ENCODE measurements at places on chromosomes 3 and 15.

- DNase-seq: no peak
Observed at GRCh38 chr15:85477730-85478129, 97.3 kb downstream of the AKAP13 start.

DNA sequence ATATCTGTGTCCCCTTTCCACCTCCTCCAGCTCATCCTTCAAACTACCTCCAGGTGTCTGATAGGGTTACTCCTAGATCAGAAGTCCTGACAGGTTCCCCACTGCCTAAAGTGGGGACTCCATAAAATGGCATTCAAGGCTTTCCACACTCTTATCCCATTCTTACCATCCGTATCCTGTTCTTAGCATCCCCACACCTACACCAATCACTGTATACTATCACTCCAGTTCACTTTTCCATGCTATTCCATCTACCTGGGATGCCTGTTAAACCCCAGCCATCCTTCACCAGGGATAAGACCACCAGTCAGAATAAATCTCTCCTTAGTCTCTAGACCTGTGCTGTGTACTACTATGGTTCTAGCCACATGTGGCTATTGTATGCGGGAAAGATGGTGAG is 19.1 kb downstream of the SSR3 start:
- no peak for DNase-seq

GRCh38 chr3:158127250-158128219 is 17.6 kb downstream of the RSRC1 start:
- DNase-seq: no peak

DNA sequence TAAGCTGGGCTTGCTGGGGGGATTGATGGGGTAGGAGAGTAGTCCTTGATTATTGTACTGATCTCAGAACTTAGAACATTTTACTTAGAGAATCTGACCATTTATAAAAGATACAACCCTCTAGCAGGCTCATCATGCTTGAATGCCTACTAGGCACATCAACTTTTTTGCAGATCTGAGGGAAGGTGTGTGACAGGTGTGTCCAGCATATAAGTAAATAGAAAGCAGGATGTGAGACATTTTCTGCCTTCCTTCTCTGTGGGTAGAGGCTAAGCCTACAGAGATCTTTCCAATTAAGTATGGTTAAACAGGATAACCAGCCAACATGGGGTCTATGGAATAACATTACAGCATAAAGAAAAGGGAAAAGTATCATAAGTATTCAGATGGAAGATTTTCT is 159.1 kb downstream of the AKAP13 start:
- no peak for DNase-seq

- no peak for DNase-seq
Observed at GRCh38 chr15:40048211-40048792, 9.3 kb upstream of the SRP14 start.

DNA sequence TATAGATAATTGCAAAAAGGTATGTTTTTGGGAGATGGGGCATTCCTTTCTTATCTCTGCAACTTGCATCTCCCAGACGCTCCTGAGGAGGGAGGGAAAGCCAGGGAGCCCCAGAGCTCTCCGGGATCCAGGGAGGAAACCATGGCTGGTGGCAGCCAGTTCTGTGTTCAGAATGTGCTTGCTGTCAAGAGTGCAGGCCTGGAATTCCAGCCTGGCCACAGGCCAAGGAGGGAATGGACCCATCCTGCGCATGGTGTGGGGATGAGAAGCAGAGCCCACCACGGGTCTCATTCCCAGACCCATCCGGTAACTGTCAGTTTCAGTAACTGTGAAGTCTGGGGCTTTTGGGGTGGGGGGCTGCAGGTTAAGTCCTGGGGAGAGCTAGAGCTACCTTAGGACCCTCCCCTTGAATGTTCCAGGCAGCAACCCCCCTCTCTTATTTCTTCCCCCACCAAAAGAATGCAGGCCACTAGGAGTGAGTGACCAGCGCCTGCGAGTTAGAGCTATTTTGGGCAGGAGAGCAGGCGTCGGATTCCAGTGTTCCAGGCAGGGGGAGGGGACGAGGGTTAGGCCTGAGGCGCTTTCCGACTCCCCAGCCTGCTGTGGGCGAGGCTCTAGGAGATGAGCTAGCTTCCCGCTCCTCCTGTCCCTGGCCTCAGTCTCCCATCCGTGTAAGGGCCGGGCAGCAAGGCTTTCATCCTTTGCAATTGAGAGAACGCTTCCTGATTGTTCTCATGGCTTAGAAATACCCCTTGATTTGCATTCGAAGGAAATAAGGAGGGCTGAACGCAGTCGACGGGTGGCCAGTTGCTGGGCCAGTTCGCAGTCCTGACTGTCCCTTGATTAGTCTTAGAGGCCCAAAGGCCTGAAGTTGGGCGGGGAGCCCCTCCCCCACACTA is 781 bp upstream of the DAG1 start:
- DNase-seq: no peak

DNA sequence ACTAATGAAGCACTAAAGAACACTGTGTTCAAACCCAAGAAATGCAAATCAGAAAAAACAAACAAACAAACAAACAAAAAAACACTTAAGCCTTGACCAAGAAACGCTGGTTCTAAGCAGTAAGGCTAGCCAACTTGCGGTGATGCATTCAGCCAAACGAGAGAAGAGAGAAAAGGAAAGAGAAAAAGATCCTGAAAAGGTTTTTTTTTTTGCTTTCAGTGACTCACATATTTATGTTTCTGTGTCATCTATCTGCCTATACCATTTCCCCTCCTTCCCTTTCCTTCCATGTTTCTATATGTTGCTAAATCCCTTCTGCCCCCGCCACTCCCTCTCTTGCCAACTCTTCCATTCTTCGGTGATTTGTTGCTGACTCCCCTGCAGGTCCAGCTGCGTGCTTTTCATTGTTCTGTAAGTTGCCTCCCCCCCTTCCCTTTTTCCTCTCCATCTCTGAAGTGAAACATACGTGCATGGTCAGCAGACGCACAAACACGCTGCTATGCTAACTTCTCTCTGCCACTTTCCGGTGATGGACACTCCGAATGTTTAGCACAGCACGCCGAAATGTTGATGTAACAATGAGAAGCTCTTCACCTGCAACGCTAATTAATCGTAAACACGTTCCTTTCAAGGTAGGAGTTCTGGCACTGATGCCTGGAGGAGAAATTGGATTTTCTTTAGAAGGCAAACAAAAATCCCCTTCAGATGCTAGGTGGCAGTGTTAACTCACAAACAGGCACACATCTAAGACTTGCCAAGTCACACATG is 154.4 kb downstream of the TUSC7 start:
- DNase-seq: no peak

GRCh38 chr3:23835802-23836201 is 30.0 kb downstream of the UBE2E1 start:
- no peak for DNase-seq

GRCh38 chr3:136008732-136009470 is 43.4 kb downstream of the PPP2R3A start:
- DNase-seq: no peak

DNA sequence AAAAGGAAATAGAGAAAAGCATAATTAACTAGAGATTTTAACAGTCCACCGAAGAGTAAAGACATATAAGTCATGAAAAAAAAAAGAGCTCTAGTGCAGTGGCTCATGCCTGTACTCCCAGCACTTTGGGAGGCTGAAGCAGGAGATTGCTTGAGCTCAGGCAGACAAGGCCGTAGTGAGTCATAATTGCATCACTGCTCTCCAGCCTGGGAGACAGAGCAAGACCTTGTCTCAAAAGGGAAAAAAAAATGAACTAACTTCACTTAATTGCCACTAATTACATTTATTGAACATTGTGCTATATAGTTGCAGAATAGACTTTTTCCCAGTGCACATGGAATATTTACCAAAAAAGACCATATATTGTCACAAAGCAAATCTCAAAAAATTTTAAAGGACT is 221.8 kb downstream of the CBLB start:
- DNase-seq: no peak

- DNase-seq: no peak
Observed at GRCh38 chr3:115513416-115513800, 109.9 kb upstream of the GAP43 start.

DNA sequence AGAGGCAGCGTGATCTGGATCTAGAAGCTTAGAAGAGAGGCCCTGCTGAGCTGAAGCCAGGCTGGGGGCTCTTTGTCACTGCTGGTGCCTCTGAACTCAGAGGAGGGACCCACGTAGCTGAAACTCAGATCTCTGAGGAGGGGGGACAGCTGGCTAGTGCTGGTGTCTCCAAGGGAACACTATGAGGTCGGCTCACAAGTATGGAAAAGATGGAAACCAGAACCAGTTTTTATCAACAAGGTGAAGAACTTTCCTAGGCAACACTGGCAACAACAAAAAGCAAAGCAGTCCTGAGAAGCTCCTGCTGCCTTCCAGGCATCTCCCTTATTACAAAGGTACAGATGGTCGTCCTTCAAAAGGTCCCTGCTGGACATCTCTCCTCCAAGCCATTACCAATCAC is 27.0 kb upstream of the FSTL1 start:
- DNase-seq: no peak

DNA sequence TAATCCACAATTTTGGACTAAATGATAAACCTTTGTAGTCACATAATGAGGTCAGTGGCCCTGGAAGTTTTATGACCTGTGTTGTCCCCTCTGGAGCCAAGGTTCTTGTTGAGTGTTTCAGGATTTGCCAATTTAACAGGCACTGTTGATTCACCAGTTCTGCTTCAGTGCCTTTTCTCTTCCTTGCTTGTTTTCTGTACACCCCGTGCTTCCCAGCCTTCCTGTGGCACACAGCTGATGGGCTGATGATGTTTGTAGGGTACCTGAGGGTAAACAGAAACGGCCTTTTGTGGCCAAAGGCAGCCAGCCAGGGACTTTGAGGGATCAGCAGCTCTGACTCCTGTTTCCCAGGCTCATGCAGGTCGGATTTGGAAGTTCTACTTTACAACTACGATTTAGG is 13.3 kb downstream of the GYG1 start:
- no peak for DNase-seq

- DNase-seq: no peak
Observed at GRCh38 chr3:128199110-128199509, 45.8 kb downstream of the EEFSEC start.

GRCh38 chr15:89116404-89116803 is 28.1 kb downstream of the ABHD2 start:
- DNase-seq: no peak

GRCh38 chr15:101048581-101049030 is 129.4 kb downstream of the LRRK1 start:
- no peak for DNase-seq

DNA sequence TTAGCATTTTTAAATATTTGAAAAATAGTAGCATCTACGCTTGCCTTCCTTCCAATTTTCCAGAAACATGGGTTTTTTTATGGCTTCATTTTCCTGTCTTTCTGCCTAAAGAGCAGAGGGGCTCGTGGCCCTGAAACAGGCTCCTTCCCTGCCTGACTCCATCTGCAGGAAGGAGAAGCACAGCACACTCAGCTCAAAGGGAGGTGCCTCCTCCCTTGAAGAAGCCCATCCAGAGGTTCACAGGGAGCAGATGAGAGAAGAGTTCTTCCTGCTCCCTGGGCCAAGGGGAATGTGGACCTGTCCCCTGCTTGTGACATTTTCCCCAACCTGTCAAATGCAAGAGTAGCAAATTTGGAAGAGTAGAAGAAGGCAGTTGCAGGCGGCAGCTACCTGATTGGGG is 55.8 kb downstream of the BBX start:
- no peak for DNase-seq

DNA sequence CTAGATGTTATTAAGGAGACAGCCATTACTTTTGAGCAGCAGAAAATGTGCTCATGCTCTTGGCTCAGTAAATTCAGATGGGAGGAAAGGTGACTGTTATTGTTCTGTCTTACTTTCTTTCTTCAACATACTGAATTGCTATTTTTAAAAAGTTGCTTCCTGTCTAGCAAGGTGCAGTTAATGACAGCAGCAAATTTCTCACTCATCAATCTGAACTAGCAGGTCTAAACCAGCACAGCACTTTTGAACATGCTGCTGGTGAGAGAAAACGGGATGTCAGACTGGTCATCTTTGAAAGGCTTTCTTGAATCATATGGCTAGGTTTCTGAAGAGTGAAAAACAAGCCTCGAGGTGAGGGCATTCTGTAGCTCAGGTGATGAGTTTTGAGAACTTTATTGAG is 384.7 kb downstream of the MFSD1 start:
- DNase-seq: no peak

- DNase-seq: no peak
Observed at GRCh38 chr3:193214445-193214844, 26.6 kb upstream of the PLAAT1 start.

DNA sequence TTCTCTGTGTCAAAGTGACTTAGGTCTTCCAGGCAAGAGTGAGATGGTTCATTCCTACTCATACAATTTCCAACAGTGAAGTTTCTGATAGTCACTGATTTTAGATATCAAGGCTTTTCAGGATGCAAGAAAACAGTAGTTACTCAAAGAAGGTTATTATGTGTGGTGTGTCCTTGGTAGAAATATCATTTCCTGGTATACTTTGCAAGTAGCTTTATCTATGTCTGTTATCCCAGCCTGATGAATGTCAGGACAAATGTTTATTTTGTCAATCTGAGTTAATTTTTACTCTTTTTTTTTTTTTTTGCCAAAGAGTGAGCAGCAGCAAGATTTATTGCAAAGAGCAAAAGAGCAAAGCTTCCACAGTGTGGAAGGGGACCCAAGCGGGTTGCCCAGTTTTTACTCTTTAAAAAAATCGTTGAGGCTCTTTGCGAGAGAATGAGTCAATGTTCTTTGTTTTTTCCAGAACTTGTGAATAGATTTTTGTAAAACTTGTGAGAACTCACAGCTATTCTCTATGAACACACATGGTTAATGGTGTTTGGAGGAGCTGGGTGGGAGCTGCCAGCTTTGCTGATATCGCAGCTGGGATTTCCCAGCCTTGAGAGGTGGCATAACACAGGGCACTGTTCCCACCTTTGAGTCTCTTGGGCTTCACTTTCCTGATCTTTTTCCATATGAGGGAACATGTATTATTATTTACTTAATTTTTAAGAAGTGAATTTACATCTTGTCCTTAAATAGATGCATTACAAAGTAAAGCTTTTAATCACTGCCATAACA is 51.9 kb downstream of the SV2B start:
- DNase-seq: no peak

- DNase-seq: no peak
Observed at GRCh38 chr3:2714834-2715233, 395.3 kb downstream of the IL5RA start.

- no peak for DNase-seq
Observed at GRCh38 chr3:109339197-109339596, 1.9 kb upstream of the DPPA4 start.

GRCh38 chr3:97232393-97233034 is 418.1 kb downstream of the EPHA6 start:
- DNase-seq: no peak

DNA sequence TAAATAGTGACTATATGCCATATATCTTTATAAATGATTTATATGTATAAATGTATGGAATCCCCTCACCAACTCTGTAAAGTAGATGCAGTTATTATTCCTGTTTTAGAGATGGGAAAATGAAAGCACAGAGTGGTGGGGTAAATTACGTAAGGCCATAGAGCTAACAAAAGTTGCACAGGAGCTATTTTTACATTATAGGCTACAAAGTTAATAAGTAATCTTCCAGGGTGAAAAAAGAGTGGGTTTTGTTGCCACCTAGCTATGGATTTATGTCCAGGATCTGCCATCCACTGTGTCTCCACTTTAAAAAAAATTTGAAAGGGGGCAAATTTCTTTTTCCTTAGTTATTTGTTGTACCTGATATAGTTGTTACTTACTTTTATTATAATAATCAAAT is 235.7 kb downstream of the MCTP2 start:
- no peak for DNase-seq

- DNase-seq: no peak
Observed at GRCh38 chr15:72850833-72851232, 67.3 kb upstream of the ADPGK start.

- no peak for DNase-seq
Observed at GRCh38 chr3:171986176-171986575, 53.2 kb upstream of the FNDC3B start.

Data from activated gamma-delta T cell (primary cell).